ELF-1 (cell line): ENCODE measurements at places on chromosomes 4 and X.

- DNase-seq: no peak
Measured at GRCh38 chr4:122588453-122589238, 32.2 kb downstream of the IL21 start.

GRCh38 chr4:123827511-123827910 is 430.9 kb downstream of the SPRY1 start:
- no peak for DNase-seq

DNA sequence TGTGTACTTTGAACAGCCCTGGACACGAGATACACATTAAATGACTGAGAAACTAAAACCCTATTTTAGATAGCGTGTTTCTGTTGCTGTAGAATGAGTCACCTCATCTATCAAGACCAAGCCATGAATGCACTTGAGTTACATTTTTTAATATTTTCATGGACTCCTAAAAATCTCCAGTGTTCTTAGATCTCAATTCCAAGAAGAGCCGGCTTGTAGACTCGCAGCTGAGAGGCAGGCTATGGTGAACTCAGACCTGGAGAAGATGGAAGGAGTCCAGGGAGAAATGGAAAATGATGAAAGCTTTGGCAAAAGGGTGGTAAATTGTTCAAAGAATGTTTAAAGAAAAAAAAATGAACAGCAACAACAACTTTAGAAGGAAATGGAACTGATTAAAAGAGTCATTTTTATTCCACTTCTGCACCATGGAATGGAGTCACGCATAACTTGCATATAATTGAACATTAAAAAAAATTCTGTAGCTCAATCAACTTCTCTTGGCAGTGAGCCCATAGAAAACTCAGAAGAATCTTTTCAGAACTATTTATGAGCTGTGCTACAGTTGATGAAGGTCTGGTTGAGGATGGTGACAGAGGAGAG is 129.8 kb downstream of the MXRA5 start:
- no peak for DNase-seq

DNA sequence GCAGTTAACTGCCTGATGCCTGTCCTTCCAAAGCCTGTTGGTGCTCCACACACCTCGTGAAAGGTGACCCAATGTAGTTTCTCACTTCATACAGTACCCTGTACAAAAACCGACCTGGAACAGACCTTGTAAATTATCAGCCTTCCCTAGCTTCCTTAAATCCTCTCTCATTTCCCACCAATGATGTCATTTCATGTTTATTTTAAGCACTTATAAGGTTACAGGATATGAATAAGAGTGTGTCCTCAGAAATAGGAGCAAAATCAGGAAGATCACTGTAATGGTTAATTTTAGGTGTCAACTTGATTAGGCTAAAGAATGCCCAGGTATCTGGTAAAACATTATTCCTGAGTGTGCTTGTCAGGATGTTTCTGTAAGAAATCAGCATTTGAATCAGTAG is 44.7 kb downstream of the TMEM150C start:
- no peak for DNase-seq
